ENCODE measurements at places on chromosomes 5 and 9. TPM values are rescaled to one million over a fixed set of nuclear protein-coding genes. Genes with fewer than 3 reads are reported as not detected.
A peak's percentile ranks its signal among the peaks of the same experiment; 100 is the strongest.

- peak; percentile 97 for DNase-seq
- H3K4me1 ChIP-seq = peaks cover 55% of the 10 kb centered on the region
- no peaks in the 10 kb centered on the region for H3K27me3 ChIP-seq
- no peaks in the 10 kb centered on the region for H3K36me3 ChIP-seq
These were observed 42.9 kb upstream of the SUB1 start for GRCh38 chr5:32542216-32543059.

- H3K4me1 ChIP-seq = no peaks in the 10 kb centered on the region
- H3K27ac ChIP-seq = no peak overlapping the region
- H3K4me3 ChIP-seq = no peak overlapping the region
- no peak for DNase-seq
- H3K27me3 ChIP-seq = no peaks in the 10 kb centered on the region
- H3K36me3 ChIP-seq = no peaks in the 10 kb centered on the region
These were observed 1.9 kb downstream of the MLANA start for GRCh38 chr9:5892456-5893133.

DNA sequence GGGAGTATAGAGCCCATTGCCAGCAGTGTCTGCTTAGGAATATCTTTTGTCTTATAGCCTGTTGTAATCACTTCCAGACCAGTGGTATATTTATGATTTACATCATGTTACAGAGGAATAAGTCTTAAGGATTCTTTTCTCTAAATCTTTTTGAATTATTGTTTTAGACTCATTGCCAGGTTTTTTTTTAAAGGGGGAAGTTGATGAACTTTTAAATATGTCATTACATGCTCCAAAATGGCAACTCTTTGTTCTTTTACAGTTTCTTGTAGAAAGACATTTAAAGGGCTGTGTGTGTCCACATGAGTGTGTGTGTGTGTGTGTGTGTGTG is 59.4 kb upstream of the NFIB start:
- no peak for DNase-seq
- H3K27ac ChIP-seq = no peak overlapping the region
- no peaks in the 10 kb centered on the region for H3K4me1 ChIP-seq
- no peak overlapping the region for H3K4me3 ChIP-seq

GRCh38 chr5:143036146-143036927 is 266.2 kb downstream of the ARHGAP26 start:
- peak overlapping the region; percentile 65 for H3K27ac ChIP-seq
- no peaks in the 10 kb centered on the region for H3K36me3 ChIP-seq
- peaks cover 31% of the 10 kb centered on the region for H3K4me1 ChIP-seq
- DNase-seq = no peak

- no peaks in the 10 kb centered on the region for H3K4me1 ChIP-seq
- no peak overlapping the region for H3K4me3 ChIP-seq
- H3K36me3 ChIP-seq = no peaks in the 10 kb centered on the region
- no peak for DNase-seq
These were observed 110.9 kb downstream of the KCNIP1 start for GRCh38 chr5:170614720-170615119.

The CSF2 gene
- 0.17 TPM for polyA plus RNA-seq

GRCh38 chr9:6640268-6641051 is 5.1 kb downstream of the GLDC start:
- H3K27ac ChIP-seq = no peak overlapping the region
- no peaks in the 10 kb centered on the region for H3K36me3 ChIP-seq
- H3K4me1 ChIP-seq = peaks cover 7% of the 10 kb centered on the region

The MOB3B gene
- polyA plus RNA-seq = 0.80 TPM

The SLC4A9 gene
- polyA plus RNA-seq = not detected

GRCh38 chr5:151671950-151672349 is 14.8 kb downstream of the SPARC start:
- H3K27ac ChIP-seq = no peak overlapping the region
- H3K36me3 ChIP-seq = peaks cover 2% of the 10 kb centered on the region
- H3K4me1 ChIP-seq = peaks cover 14% of the 10 kb centered on the region
- H3K4me3 ChIP-seq = no peak overlapping the region
- H3K27me3 ChIP-seq = no peaks in the 10 kb centered on the region
- no peak for DNase-seq

The LCN12 gene
- 0.19 TPM for polyA plus RNA-seq

The FIBCD1 gene
- polyA plus RNA-seq = 0.19 TPM

- peaks cover 7% of the 10 kb centered on the region for H3K4me1 ChIP-seq
- H3K4me3 ChIP-seq = no peak overlapping the region
These were observed 9.1 kb downstream of the DIPK1B start for GRCh38 chr9:136721339-136722092.

DNA sequence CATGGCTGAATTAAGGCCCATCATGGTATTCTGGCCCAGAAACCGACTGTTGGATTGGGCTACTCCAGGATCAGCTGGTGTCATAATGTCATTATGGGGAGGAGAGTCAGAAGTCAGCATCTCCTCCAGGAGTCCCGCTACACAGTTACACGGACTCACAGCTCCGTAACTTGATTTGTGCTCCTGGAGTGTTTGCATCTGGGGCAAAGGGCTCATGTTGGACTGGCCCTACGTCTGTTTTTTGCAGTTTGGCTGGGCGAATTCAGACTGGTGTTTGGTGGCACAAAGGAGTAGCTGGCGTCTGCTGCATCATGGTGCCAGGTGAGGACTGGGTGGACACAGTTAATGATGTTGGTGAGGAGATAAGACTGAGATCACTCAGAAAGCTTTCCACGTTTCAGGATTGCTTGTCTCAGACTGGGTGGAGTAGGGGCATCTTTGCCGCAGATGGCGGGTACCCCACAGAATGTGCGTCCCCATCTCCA is 31.3 kb downstream of the OR2V1 start:
- H3K4me3 ChIP-seq = no peak overlapping the region
- no peaks in the 10 kb centered on the region for H3K4me1 ChIP-seq
- no peak for DNase-seq
- H3K27ac ChIP-seq = no peak overlapping the region

- H3K36me3 ChIP-seq = 0 out of 2 replicates have a peak, but pooled peaks cover 3% of the 10 kb centered on the region
- no peak for DNase-seq
- H3K27me3 ChIP-seq = no peaks in the 10 kb centered on the region
These were observed 12.3 kb downstream of the ARSB start for GRCh38 chr5:78972654-78973428.

- no peak overlapping the region for H3K4me3 ChIP-seq
- H3K27ac ChIP-seq = peak overlapping the region; percentile 56
- no peaks in the 10 kb centered on the region for H3K27me3 ChIP-seq
- DNase-seq = peak; percentile 59
- H3K4me1 ChIP-seq = peaks cover 7% of the 10 kb centered on the region
- H3K36me3 ChIP-seq = no peaks in the 10 kb centered on the region
These were observed 16.1 kb upstream of the FKTN start for GRCh38 chr9:105541838-105542237.

DNA sequence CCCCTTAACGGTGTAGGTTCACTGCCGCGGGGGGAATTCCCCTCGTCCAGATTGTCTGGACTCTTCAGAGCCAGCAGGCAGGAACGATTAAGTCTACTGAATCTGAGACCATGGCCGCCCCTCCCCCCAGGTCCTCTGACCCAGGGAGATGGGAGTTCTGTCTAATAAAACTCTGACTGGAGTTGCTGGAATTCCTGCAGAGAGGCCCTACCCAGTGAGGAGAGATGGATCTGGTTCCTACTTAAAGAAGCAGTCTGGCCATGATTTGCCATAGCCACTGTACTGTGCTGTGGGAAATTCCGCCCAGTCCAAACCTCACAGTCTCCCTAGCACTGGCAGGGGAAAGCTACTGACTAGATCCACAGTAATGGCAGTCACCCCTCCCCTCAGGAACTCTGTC is 237.7 kb upstream of the RASA1 start:
- H3K27ac ChIP-seq = no peak overlapping the region
- no peak for DNase-seq
- no peaks in the 10 kb centered on the region for H3K36me3 ChIP-seq

DNA sequence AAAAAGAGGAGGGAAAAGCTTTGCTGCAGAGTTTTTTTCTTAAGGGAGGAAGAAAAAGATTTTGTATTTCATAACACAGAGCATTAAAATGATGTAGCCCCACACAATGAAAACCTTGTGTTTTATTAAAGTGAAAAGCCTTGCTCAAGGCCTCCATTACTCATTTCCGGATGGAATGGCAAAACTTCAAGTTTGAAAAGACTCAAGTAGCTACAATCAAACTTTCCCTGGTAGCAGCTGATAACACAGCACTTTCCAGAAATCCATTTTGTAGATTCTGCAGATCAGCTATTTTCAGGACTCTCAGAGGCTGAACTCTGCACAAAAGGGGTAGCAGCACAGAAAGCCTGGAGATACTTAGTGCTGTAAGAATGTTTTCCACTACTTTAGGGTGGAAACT is 374.8 kb downstream of the NFIB start:
- H3K27me3 ChIP-seq = no peaks in the 10 kb centered on the region
- no peaks in the 10 kb centered on the region for H3K36me3 ChIP-seq
- no peak overlapping the region for H3K27ac ChIP-seq
- DNase-seq = no peak
- no peak overlapping the region for H3K4me3 ChIP-seq

- DNase-seq = no peak
- H3K4me1 ChIP-seq = no peaks in the 10 kb centered on the region
- no peaks in the 10 kb centered on the region for H3K27me3 ChIP-seq
- H3K36me3 ChIP-seq = no peaks in the 10 kb centered on the region
These were observed 161.6 kb upstream of the FBXL17 start for GRCh38 chr5:108543486-108543885.

The CENPH gene
- 65.1 TPM for polyA plus RNA-seq

The ASS1 gene
- not detected for polyA plus RNA-seq
